ENCODE measurements at places on chromosomes 3 and 15. TPM values are rescaled to one million over a fixed set of nuclear protein-coding genes. Genes with fewer than 3 reads are reported as not detected.

Gene ARPP21
- polyA plus RNA-seq, result 1.3 TPM

Gene KNL1
- polyA plus RNA-seq, result 32.4 TPM

Gene VWA5B2
- polyA plus RNA-seq, result 2.2 TPM

Gene SLC9C1
- 1.2 TPM for polyA plus RNA-seq

Gene LYZL4
- polyA plus RNA-seq, result not detected

Gene PROS1
- polyA plus RNA-seq, result 45.9 TPM

Gene ZSCAN2
- 30.7 TPM for polyA plus RNA-seq

Gene GUCA1C
- 0.52 TPM for polyA plus RNA-seq

Gene SCAANT1
- 1.0 TPM for polyA plus RNA-seq

Gene FEZF2
- not detected for polyA plus RNA-seq

Gene ZPLD1
- 0.60 TPM for polyA plus RNA-seq

Gene JMJD7
- 13.6 TPM for polyA plus RNA-seq

Gene ZDHHC23
- polyA plus RNA-seq, result 20.9 TPM

Gene ECT2
- 50.9 TPM for polyA plus RNA-seq

Gene KATNBL1
- polyA plus RNA-seq, result 90.2 TPM

Gene C3orf22
- polyA plus RNA-seq, result 0.10 TPM

Gene ACTC1
- polyA plus RNA-seq, result 1.0 TPM

Gene SEC11A
- 272 TPM for polyA plus RNA-seq

Gene CADPS
- polyA plus RNA-seq, result 5.0 TPM

Gene ENTPD3
- polyA plus RNA-seq, result 2.9 TPM

Gene GJD2
- polyA plus RNA-seq, result not detected

Gene CCRL2
- polyA plus RNA-seq, result 1.2 TPM

Gene GP9
- 0.47 TPM for polyA plus RNA-seq

Gene ITPKA
- 0.52 TPM for polyA plus RNA-seq

Gene SCN11A
- 1.8 TPM for polyA plus RNA-seq

Gene ANP32A
- 302 TPM for polyA plus RNA-seq

Gene MESP2
- 0.45 TPM for polyA plus RNA-seq

Gene NLGN1
- polyA plus RNA-seq, result 2.9 TPM

Gene CCDC54
- polyA plus RNA-seq, result 0.28 TPM

Gene ZNF80
- 0.15 TPM for polyA plus RNA-seq

Gene C3orf49
- polyA plus RNA-seq, result 1.00 TPM

Gene CTXND1
- polyA plus RNA-seq, result 11.0 TPM

Gene ISY1
- polyA plus RNA-seq, result 53.1 TPM

Gene SCG5
- polyA plus RNA-seq, result 18.2 TPM

Measured in left kidney (tissue), 8 donors.